MCF 10A (cell line): ENCODE measurements at places on chromosomes 12 and 14.

DNA sequence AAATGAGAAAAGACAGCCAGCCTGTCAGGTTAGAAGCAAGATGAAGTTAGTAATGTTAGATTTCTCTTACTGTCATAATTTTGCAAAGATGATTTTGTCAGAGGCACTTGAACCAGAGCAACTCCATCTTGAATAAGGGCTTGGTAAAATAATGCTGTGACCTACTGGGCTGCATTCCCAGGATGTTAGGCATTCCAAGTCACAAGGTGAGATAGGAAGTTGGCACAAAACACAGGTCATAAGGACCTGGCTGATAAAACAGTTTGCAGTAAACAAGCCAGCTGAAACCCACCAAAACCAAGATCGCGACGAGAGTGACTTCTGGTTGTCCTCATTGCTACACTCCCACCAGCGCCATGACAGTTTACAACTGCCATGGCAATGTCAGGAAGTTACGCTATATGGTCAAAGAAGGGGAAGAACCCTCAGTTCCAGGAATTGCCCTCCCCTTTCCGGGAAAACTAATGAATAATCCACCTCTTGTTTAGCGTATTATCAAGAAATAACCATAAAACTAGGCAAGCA, 1313.5 kb upstream of the TMEM132C start:
- DNase-seq = no peak

- no peak for DNase-seq
Measured at GRCh38 chr14:20422886-20423285, 9.6 kb upstream of the TEP1 start.

DNA sequence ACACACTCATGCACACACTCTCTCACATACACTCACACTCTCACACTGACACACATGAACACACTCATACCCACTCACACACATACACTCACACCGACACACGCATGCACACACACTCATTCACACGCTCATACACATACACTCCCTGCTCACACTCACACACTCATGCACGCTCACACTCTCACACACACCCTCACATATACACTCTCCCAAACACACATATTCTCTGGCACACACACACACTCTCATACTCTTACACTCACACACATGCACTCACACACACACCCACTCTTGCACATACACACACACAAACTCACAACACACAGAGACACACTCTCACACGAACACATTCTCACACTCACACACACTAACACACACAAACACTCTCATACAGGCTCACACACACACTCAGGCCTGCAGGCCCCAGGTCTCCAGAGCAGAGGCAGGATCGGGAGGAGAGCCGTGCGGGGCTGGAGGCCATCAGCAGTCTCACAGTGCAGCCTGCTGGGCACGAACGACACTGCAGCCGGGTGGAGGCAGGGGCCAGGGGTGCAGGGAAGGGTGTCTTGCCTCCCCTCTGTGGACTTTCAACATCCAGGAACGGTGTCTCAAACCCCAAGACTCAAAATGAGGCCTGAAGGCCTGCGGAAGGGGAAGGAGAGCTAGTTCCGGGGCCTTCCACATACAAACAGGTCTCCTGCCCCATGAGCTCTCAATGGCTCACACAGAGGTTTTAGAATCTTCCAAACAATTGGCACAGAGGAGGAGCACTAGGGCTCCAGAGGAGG, 148.7 kb downstream of the ANO2 start:
- no peak for DNase-seq

DNA sequence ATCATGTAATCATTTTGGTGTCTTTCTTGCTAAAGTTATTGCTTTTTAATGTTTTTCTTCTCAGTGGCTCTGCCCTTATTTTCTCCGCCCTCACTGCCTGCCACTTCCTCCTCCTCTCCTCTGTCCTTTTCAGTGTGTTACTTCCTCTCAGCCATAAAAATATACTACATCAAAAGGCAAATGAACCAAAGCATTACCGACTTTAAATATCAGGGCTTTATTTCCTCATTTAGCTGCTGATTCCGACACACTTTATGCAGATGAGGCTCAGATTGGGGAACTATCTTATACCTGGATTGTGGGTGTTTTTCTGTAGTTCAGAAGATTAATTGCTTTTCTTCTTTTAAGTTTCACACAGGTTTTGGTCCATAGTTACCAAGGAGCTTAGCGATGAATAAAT, 118.1 kb downstream of the CMAS start:
- DNase-seq = no peak

DNA sequence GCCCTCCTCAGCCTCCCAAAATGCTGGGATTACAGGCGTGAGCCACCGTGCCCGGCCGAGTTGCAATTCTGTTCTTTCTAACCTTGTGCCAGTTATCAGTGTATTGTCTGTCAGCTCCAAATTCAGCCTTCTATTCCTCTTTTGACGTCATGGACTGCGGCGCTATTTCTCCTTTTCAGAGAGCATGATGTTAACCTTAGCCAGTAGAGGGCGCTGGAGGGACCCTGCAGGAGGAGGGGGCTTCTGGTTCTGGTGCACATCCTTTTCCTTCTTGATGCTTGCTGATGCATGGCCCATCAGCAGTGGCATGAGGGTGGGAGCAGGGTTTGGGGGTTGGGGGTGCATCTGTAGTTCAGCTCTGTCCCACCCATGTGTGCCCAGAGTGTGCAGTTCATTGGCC, 179.3 kb upstream of the RMST start:
- no peak for DNase-seq

DNA sequence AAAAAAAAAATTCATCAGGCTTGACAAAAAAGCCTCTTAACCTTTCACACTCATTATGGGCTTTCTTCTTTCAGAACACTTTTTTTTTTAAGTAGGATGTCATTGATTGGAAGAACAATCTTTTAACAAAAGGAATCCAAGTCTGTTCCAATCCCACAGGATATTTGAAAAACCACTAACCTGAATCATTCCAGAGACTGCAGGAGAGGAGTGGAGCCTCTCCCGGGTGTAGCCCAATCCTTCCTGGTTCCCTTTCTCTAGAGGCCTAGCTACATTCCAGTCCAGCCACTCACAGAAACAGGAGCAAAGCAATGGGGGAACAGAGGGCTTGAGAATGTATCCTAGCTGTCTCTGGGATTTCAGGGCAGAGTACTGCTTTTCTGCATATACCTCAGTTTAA, 4.3 kb downstream of the MFAP5 start:
- no peak for DNase-seq

DNA sequence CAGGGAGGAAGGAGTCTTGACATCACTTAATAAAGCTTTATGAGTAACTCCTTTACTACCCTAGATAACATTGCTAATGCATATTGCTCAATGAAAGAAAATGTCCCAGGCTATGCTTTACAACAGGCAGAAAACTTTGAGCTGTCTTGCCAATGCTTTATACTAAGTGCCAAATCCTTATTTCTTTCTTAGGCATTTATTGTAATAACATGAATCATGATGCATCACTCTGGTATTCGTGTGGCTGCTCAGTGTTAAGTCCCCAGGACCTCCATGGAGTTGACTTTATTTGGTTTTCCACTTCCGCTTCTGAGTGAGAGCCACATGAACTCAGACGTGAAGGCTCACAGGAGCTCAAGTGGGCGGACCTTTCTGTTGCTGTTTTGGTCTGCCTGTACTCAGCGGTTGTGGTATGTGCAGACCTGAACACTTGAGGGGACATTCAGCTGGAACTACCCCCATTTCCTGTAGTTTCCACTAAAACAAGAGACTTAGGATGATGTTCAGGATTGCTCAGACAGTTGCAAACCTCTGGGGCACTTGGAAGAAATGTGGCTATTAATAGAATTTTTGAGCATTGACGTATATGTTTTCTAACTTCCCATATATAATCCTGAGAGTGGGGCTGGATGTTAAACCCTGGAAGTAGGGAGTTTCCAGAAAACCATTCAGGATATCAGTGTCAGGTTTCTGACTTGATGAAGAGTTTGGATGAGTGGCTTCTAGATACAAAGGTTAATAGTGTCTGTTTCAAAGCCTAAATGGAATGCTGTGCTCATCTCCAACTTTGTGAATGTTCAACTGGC, 258.6 kb downstream of the MSRB3 start:
- DNase-seq = peak; percentile 95

- peak; percentile 48 for DNase-seq
Measured at GRCh38 chr14:73753887-73754795, 40.0 kb upstream of the PNMA1 start.

- DNase-seq = no peak
Measured at GRCh38 chr12:128205145-128205544, 61.8 kb upstream of the TMEM132C start.

- DNase-seq = no peak
Measured at GRCh38 chr14:96094211-96094610, 55.0 kb downstream of the C14orf132 start.

DNA sequence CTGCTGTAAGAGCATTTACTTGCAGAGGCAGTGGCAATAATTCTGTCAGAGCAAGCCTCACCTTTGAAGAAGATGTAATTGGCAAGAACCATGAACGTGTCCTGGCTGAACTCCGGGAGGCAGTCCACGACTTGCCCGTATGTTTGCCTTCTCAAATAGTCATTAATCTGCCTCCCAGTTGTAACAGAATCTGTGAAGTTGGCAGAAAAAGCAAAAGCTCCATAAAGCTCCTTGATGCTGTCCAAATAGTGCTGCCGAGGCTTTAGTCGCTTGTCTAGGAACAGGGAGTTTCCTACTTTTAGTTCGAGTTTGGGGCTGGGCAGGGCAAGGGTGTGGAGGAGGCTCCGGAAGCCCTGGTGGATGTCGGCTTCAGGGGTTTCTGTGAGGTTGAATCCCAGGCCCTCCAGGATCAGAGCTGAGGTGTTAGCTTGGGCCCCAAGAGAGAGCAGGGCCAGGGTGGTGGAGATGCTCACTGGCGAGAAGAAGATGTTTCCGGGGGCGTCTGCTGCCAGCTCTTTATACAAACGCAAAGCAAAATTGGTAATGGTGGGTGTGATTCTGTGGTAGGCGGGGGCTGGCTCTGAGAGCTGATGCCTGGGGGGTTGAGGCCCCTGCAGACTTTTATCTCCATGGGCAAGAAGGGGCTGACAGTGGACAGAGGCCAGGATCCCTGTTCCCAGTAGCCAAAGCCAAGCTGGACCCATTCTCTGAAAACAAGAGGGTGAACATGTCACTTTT, 4.4 kb downstream of the SERPINA11 start:
- DNase-seq = no peak

GRCh38 chr14:40697231-40697630, 909.4 kb upstream of the LRFN5 start:
- DNase-seq = peak; percentile 22

GRCh38 chr12:101108130-101108529, 101.9 kb downstream of the SLC5A8 start:
- DNase-seq = no peak

- DNase-seq = no peak
Measured at GRCh38 chr12:113858841-113859386, 107.2 kb downstream of the RBM19 start.

DNA sequence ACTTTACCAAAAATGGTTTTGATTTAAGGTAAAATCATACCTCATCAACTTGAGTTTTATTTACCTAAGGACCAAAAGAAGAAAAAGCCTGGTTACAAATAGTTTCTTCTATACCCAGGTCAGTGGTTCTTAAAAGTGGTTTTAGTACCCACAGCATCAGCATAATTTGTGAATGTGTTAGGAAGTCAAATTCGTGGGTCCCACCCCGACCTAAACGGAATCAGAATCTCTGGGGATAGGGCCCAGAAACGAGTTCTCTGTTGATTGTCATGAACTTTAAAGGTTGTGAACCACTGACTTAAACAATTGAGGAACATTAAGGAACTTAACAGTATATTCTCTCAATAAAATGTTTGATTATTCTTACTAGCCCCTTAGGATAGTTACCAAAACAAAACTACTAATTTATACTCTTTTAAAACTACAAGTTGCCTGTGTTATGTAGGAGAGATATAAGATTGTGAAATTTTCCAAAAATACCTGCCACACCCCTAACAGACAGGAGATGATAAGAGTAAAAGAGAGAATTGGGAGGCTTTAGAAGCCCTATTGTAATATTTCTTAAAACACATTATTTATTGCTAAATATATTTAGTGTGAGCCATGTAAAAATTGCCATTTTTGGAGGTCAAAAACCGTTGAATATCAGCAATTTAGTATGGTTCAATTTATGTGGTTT, 669 bp upstream of the SLC25A21 start:
- no peak for DNase-seq

- no peak for DNase-seq
Measured at GRCh38 chr12:41920355-41920754, 224.3 kb downstream of the GXYLT1 start.

DNA sequence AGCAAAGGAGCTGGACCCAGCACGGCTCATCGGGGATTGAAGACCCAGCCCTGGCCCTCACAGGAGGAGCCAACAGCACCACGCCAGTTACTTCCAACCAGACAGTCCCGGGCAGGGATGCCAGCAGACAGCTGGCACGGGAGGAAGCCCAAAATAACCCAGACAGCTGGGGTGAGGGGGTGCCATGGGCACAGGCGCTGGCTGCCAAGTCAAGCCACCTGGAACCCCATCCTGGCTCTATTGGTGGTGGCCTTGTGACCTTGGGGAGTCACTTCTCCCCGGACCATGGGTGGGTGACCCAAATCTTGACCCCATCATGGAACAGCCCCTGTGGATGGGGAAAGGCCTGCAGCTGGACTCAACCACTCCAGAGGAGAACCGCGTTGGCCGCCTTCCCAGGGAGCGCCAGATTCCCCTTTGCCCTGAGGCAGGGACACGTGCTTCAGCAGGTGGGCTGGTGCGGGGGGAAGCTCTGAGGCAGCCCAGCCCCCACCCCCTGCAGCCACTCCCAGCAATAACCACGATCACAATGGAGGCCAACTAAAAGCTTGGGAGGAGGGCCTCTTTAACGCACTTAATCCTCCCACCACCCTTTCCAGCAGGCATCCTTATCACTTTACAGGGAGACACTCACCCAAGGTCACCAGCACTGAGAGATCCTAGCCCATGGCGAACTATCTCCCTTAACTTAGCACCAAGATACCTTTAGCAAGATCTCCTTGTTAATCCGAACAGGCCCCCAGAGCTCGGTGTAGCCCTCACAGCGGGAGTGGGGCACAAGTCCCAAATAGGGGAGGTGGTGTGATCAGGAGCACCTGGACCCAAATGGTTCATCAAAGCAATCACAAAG, 4.7 kb upstream of the RHOF start:
- DNase-seq = peak; percentile 77

- DNase-seq = no peak
Measured at GRCh38 chr14:85897808-85898207, 367.9 kb downstream of the FLRT2 start.

DNA sequence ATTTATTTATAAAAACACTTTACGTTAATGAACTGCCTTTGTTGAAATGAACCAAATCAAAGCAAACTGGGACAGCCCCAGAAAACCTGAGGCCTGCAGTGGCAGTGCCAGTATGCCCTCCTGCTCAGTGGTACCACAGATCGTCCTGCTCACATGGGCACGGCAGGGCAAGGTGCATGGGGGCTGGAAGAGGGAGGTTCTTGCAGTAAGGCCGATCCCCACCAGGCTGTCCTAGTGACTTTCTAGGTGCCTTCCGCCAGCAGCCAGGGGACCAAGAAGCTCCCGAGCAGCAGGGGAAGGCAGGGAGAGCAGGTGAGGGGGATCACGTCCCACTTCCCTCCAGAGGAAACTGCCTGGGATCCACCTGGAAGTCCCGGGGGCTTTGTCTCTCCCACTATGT, 63.9 kb downstream of the TESC start:
- DNase-seq = no peak
